NCI-H1092 (cell line): ENCODE measurements at places on chromosomes 5 and 9.

- no peak for DNase-seq
Measured at GRCh38 chr9:6068983-6069382, 53.6 kb upstream of the RANBP6 start.

GRCh38 chr9:104256696-104257062 lies 162.6 kb downstream of the SMC2 start:
- DNase-seq: no peak

DNA sequence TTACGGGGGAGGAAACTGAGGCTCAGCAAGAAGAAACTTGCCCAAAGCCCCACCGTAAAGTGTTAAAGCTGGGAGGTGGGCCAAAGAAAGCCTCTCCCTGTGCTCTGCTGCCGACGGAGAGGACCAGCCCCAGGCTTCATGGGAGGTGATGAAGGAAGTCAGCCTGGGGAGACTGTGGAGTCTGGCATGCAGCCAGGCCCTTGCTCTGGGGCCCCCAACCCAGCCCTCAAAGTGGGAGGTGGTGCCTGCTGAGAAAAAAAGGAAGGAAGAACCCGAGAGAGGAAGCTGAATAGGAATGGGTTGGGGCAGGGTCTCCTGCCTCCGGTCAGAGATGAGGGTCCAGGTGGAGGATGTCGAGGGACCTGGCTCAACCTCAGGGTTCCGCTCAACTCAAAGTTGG lies 3.8 kb downstream of the RNF44 start:
- no peak for DNase-seq

DNA sequence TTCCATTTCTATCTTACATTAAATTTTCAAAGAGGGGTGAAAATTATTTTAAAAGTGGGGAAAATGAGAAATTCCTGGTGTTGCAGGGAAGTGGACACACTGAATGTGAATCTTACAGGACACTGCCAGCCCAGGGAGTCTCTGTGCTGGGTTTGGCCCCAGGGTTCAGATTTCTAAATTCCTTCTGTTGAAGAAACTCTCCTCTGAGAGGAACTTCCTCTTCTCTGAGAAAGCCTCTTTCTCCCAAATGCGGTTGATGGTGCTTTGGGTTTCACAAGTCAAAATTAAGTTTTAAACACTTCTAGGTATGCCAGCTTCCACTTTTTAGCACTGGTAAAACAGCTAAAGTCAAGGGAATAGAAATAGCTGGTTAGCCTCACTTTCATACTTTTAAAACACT lies 317.9 kb upstream of the ITGA1 start:
- no peak for DNase-seq

- no peak for DNase-seq
Measured at GRCh38 chr9:121305269-121305994, 37.5 kb downstream of the GSN start.

- no peak for DNase-seq
Measured at GRCh38 chr5:99037668-99038067, 108.9 kb upstream of the CHD1 start.

GRCh38 chr5:178388386-178389025 lies 155.9 kb upstream of the PHYKPL start:
- DNase-seq: no peak

DNA sequence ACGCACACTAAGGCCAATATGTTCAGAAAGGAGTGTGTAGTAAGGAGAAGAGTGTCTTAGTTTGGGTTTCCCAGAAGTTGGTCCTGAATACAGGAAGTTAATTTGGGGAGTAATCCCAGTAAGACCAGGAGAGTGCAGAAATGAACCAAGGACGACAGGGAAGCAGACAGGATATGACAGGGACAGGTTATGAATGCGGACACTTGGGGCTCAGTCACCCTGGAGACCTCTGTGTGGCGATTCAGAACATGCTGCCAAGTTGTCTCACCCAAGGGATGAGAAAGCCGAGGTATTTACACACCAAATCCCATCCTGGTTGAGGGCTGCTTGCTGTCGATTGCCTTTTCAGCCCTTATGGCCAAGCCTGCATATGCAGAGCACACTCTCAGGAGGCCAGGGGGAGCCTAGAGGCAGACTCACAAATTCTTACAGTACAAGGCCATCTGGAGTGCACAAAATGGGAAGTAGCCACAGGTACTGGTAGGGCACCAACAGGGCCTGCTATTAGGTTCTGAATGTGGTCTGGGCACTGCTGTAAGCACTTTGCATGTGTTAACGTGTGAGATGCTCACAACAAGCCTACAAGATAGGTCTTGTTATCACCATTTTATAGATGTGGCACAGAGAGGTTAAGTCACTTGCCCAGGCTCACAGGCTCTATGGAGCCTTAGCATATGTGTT lies 233.1 kb upstream of the ANKRD55 start:
- DNase-seq: no peak

DNA sequence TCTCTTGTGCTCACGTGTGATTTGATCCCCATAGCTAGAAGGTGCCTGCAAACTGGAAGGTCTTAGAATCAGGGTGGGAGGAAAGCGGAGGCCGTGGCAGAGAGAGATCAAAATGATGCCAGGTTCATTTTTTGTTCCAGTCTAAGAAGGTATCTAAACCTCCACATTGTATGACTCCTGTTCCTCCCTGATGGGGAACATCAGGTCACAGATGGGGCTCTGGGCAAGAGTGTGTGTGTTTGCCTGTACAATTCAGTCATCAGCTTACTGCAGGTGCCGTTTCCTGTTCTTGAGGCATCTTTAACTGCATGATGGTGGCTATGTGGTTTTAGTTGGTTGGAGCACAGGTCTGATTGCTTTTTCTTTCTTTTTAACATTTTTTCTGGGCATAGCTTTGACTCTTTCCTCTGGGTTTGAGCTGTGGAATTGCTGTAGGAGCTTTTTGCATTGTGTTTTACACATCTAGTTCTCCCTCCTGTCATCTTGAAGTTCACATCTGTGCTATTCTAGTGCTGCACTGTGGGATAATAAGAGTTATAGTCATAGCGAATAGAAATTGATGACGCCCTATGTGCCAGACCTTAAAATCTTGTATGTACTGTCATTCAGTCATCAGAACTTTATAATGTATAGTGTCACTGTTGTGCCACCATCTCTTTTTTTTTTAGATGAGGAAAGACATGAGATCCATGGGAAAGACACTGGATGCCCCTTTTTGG lies 30.8 kb downstream of the ARHGAP26 start:
- DNase-seq: no peak

- DNase-seq: no peak
Measured at GRCh38 chr9:90127923-90128322, 514.7 kb downstream of the DIRAS2 start.

DNA sequence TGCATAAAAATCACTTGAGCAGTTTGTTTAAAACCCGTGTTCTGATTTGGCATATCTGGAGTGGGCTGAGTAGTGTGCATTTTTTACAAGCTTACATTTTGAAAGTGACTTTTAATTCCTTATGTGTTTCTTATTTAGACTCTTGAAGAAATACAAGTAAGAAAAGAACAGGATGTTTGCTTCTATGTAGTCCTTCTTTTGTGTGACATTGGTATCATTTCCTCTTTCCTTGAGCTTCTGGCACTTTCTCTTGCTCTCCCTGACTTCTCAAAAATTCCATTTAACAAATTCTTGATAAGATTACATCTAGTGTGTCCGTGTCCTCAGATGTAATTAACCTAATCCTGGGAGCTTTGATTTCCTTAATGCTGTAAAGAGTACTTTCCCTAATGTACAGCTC lies 12.5 kb downstream of the GARNL3 start:
- no peak for DNase-seq

DNA sequence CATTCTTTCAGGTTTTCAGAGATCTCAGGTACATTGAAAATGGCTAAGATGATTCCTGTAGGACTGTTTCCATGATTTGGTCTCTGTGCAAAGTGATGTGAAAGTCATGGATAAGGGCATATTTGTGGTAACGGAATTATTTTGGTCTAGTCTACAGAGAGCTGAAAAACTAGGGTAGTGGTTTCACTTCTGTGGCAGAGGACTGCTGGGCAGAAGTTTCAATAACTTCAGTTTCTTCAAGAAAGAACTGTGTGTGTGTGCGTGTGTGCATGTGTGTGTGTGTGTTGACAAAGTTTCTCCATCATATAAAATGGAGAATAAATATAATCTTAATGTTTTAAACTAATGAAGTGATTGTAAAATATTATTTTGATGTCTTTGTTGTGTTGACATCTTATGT lies 4.3 kb downstream of the CNOT8 start:
- no peak for DNase-seq

- DNase-seq: no peak
Measured at GRCh38 chr5:5164163-5164562, 24.0 kb downstream of the ADAMTS16 start.

- no peak for DNase-seq
Measured at GRCh38 chr5:4065472-4066320, 470.1 kb downstream of the IRX1 start.

DNA sequence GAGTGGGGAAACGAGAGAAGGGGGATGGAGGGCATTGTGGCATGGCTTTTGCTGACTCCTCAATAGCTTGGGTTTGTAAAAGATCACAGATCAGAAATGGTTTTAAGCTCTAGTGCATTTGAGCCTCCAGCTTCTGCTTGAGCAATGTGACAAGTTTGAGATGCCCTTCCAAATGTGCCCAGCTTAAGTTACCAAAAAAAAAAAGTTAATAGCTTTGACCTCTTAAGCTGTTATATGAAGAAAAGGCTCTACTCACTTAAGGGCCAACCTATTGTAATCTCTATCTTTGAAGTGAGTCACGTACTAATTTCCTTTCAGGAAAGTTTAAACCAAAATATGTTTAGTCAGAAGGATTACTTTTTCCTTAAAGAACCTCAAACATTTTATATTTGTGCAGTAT lies 428.8 kb upstream of the ACTBL2 start:
- DNase-seq: no peak

GRCh38 chr9:126380447-126380846 lies 53.8 kb downstream of the MVB12B start:
- no peak for DNase-seq

DNA sequence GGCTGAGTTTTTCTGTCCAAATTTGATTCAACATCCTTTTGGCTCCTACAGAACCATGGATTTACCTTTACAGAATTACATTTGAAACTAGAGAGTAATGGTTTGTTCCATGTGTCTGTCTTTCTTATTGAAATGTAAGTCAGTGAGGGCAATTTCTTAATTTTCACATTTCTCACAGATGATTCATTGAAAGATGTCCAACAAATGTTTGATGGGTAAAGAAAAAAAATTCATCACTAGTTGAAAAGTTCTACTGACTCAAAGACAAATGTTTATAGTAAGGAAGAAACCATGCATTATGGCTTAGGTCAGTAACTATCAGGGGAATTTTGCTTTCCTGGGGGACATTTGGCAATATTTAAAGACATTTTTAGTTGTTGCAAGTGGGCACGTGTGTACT lies 131.6 kb upstream of the TRPM3 start:
- DNase-seq: no peak

DNA sequence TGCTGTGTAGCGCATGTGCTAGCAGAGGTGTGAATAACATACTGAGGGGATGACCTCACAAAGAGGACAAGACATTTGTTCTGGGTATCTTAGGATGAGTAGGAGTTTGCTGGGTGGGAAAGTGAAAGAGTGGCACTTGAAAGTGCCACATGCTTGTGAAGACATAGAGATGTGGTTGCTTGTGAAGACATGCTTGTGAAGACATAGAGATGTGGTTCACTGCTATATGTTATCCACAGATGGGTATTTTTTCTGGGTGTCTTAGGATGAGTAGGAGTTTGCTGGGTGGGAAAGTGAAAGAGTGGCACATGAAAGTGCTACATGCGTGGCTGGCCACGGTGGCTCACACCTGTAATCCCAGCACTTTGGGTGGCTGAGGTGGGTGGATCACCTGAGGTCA lies 63.6 kb downstream of the MAST4 start:
- DNase-seq: no peak

DNA sequence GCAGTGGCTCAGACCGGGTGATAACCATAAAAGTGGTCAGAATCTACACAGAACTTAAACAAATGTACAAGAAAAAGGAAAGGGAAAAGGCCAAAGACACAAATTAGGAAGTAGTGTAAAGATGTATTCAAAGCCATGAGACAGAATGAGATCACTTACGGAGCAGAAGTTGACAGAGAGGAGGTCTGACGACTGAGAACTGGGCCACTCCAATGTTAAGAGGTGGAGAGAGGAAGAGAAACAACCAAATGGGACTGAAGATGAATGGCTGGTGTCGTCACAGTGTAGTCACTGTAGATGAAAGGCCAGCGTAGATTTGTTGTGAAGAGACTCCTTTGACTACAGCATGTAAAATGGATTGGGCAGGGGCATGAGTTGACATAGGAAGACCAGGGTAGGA lies 114.4 kb downstream of the DROSHA start:
- DNase-seq: no peak

DNA sequence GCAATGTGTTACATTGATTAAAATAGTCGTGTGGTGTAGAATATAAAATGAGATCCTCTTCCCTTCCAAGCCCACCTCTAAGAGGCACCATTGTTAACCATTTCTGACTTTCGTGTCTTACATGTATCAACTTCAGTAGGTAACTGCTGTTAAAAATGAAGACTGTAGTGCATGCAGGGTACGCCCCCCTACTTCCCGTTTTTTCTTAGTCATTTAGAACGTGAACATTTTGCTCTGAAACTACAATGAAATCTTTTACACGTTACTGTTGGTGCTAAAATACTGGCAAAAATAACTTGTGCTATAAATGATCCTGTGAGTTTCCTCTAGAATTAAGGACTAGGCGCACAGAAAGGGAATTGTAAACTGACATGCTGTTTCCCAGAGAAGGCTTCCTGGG lies 41.5 kb downstream of the WNK2 start:
- no peak for DNase-seq

DNA sequence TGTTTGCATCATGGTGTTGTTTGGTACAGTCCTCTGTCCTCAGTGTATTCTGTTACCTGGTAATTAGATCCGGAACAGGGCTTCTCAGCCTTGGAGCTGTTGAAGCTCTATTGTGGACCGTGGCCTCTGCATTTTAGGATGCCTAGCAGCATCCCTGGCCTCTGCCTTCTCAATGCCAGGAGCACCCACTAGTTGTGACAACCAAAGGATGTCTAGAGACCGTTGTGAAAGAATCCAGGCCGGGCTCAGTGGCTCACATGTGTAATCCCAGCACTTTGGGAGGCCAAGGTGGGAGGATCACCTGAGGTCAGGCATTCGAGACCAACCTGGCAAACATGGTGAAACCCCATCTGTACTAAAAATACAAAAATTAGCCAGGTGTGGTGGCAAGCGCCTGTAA lies 159.6 kb downstream of the CACNA1B start:
- no peak for DNase-seq

DNA sequence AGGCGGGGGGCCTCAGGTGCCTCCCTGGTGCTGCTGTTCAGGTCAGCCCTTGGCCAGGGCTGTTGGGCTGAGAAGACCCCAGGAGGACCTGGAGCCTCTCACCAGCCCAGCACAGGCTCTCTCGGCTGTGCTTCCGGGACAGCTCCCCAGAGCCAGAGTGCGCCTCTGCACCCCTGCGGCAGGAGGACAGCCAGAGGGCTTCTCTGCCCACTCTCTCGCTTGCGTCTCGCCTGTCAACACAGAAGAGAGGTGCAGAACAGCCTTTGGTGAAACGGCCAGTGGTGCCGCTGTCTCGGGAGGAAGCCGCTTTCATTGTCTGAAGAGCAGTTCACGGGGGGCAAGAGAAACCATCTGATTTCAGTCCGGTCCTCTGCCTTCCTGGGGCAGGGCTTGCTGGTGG lies 3.8 kb upstream of the NACC2 start:
- DNase-seq: no peak

GRCh38 chr5:133470841-133471240 lies 141.5 kb downstream of the FSTL4 start:
- DNase-seq: no peak
